ENCODE measurements at places on chromosomes 2 and 18.

DNA sequence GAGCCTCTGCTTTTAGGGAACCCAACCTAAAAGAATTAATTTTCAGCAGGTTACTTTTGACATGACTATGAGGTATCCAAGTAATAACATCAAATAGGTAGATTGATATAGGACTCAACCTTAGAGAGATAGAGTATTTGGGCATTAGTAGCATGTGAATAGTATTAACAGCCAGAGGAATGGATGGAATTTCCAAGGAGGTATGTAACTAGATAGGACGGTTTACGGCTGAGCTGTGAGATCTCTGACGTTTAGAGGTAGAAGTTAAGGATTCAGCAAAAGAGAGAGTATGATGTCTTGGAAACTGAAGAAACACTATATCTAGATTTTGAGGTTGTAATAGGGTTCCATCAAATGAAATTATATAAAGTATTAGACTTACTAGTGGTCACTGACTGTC, 70.3 kb downstream of the HNMT start:
- DNase-seq: no peak

DNA sequence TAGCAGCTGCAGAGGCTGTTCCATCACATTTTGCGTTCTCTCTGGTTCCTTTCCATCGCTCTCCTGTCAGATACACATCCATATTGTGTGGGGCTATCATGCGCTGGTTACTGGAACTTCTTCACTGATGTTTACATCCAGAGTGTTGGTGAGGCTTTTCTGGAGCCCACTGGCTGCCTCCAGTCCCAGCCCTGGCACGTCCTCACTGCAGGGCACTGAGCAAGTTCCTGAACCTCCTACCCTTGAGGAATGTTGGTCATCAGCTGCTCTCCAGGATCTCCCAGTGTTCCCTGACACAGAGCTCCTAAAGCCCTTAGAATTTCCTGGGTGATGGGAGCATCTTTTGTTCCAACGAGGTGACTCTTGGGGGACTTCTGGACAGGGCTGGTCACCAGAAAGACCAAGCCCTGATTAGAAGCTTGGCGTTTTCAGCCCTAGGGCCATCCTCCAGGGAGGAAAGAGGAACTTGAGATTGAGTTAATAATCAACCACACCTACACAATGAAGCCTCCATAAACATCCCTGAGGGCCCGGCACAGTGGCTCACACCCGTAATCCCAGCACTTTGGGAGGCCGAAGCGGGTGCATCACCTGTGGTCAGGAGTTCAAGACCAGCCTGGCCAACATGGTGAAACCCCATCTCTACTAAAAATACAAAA, 81.3 kb downstream of the TFCP2L1 start:
- no peak for DNase-seq

- DNase-seq: no peak
Observed at GRCh38 chr2:62216616-62217015, 20.7 kb downstream of the B3GNT2 start.

DNA sequence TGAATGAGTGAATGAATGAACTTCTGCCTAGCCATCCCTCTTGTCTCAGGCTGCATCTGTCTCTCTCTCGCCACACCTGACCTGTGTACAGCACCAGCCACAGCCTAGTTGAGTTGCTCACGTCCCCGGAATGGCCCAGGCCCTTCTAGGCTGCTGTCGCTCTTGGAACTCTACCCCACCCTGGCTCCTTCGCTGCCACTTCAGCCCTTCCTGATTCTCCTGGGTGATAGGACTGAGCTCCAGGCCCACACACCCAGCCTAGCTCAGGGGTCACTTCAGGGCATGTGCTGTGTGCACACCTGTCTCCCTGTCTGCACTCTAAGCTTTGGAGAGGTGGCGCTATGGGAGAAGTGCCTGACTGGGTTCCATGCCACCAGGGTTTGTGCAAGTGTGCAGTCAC, 236.6 kb downstream of the GLI2 start:
- DNase-seq: no peak

GRCh38 chr18:8699948-8700347, 5.4 kb upstream of the MTCL1 start:
- no peak for DNase-seq

DNA sequence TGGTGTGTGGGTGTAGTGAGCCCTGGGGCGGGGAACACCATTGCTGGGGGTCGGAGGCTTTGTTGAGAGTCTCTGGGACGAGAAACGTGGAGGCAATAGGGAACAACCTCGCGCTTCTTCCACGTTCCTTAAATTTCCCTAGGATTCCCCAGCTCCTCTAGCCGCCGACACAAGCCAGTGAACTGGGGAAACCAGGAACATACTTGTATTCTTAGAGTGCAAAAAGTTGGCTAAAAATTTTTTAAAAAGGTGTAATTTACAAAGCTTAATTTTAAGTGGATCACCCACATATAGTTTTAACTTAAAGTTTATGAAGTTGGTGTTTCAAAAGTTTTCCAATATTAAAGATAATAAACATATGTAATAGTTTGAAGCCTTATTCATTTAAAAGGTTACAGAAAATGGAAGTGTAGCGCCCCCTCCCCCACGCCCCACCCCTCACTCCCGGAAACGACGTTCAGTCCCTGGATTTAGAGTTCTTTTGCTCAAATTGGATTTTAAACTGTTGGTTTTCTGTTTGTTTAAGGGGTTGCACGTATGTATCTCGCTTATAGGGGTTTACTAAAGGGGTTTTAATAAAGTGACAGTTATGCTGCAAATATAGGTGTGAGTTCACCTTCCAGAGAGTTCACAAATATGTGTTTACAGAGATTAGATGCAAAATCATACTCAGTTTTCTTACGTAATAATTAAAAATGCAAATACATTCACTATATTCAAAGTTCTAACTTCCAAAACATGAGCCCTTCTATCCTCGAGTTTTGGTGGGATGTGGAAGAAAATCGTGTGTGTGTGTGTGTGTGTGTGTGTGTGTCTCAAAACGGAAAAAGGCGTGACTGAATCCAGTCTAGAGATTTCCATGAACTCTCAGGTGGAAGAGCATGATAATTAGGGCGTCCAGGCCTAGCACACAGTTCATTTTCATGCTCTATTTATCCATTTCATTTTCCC, 872 bp downstream of the DSG2 start:
- no peak for DNase-seq

- DNase-seq: no peak
Observed at GRCh38 chr2:31384771-31385276, 29.7 kb downstream of the XDH start.

DNA sequence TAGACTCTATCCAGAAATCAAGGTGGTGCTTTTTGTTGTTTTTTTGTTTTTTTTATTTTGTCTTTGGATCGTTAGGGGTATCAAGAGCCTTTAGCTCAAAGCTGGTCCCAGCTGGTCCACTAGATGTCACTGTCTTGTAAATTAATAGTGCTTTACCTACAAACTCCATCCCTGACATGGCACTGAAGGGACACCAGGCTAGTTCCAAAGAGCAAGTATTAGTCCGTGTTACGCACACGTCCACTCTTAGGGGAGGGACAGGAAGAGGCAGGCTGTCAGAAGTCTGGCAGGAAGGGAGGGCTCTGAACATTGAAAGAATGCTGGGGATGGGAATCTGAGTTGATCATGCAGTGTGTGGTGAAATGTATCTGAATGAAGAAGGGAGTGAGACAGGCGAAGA, 85.9 kb upstream of the CCBE1 start:
- DNase-seq: no peak

DNA sequence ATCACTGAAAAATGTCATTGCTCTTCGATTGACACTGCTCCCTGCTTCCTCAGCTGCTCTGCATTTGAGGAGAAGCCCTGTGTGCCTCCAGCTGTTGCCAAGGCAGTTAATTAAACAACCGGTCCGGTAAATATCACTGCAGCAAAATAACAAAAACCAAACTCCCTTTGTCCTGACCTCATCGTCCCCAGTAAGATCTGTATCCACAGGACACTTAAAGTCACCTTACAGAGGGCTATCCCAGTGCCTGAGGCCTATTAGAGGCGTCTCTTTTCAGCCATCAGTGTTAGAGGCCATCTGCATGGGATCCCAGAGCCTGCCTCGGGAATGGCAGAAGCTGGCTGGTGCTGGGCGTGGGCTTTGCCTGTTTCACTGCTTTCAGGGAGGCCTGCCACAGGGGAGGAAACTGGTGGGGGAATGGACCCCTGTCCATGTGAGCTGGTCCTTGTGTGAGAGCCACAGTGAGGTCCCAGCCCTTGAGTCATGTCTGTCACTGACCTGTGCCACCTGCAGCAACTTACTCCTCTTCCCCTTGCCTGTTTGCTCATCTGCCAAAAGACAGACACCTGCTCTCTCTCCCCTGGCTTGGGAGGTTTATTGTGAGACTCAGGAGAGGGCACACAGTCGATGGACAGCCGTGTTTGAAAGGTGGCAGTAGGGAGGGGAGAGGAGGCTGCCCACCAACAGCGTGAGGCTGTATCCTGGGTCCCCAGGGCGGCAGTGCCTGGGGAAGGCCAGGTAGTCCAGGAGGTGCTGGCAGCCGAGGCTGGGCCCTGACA, 117.7 kb upstream of the MCFD2 start:
- no peak for DNase-seq

DNA sequence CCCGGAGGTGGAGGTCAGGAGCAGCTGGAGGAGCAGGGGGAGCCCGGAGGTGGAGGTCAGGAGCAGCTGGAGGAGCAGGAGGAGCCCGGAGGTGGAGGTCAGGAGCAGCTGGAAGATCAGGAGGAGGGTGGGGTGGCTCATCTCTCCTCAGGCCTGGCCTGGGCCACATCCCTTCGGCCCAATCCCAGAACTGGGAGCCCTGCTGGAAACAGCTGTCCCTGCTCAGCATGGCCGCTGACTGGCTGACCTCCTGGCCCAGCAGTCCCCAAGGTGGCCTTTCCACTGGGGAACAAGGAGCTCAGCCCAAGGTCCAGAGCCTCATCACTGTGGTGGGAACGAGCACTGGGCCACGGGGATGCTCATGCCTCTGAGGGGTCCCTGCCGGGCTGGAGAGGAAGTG, 66.6 kb upstream of the LAPTM4A start:
- DNase-seq: no peak

DNA sequence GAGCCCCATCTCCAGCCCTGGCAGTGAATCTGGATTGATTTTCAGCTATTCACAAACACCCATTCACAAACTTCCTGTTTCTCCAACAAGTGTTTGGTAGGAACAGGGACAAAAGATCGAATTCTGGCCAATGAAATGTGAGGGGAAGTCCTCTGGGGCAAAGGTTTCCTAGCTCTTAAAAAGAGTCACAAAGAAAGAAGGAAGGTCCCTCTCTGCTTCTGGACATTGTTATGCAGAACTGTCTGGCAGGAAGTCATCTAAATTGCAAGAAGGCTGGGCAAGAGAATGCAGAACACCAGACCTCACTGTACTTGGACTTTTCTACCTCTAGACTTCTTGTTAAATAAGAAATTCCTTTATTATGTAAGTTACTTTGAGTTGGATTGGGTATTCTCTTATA, 137.3 kb downstream of the CCDC148 start:
- DNase-seq: no peak

DNA sequence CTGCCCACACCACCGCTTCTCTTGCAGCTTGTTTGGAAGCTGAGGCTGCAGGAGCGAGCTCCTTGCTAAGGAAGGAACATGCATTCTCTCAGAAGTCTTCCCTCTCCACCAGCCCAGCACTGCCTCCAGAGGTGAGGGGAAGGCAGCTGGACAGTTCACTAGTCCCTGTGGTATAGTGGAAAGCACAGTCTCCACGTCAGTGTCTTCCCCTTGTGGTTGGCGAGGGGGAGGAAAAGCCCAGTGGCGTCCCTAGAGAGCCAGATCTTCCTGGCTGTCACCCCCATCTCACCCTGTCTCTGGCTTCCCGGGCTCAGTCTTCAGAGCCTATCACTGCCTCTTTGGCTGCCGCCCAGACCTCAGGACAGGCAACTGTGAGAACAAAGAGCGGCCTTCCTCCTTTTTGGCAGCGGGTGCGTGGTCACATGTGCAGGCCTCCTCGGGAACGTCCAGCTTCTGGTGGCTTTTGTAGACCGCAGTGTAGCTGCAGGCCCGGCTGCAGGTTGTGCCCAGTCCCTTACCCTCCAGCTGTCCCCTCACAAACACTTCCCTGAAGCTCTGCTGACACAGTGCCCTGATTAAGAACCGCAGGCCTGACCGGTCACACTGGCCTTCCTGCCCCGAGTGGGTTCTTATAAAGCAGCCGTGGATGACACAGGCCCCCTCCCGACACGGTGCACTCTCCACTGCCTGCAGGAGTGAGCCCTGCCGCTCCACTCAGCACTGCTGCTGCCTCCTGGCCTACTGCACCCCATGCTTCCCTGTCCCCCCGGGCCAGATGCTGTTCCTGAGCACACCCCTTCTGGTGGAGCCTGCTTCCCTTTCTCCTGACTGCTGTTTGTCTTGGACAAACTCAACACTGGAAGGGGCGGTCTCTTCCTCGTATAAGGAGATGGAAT, 90.9 kb downstream of the RNF144A start:
- no peak for DNase-seq

DNA sequence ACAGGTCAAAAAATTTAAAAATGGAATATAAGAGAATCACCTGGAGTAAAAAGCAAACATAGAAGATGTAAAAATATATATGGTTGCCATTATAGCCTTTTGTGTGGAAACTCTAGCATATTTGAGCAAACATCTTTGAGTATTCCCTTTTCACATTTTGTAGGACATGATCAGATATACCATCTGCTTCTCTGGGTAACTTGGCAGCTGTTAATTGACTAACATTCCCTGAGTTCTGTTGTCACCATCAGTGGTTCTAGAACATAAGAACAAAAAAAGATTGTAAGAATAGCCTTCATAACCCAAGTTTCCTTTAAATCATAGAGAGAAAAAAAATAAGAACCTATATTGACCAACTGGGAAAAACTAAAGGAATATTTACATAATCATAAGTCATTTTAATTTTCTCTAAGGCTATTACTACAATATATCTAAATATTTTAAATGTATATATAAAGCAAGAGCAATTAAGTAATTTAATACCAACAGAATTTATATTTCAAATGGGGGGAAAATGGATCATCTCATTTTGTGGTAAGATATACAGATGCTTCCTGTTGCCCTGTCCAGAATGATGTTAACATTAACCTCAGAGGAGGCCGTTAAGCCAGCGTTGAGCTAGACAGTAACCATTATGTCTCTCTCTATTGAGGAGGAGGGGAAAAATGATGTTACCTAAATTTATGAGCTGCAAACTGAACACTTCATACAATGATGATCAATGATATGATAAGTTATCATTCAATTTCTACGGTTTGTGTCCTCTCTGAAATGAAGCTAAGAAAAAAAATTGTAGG, 9.8 kb upstream of the INO80D start:
- no peak for DNase-seq

- no peak for DNase-seq
Observed at GRCh38 chr2:74091391-74091790, 56.3 kb downstream of the BOLA3 start.

DNA sequence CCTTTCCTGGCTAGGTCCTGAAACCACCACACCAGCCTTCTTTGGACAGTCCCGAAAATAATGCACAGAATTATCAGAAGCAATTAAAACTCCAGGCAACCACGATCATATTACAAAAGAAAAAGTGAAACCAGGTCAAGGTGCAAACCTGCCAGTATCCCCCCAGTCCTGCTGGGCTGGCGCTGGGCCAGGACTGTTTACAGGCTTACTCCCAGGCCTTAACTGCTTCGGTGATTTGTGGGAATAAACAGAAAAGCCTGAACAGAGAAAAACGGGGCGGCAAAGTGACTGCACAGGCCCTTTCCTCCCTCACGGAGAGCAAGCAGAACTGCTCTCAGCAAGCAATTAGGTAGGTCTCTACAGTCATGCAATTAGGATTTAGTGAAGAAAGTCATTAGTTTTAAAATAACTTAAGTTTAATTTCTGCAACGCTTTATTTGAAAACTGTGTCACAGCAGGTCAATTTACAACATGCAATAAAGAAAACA, 1.3 kb downstream of the HDAC4 start:
- DNase-seq: no peak

All from activated CD4-positive, CD25-positive, alpha-beta regulatory T cell treated with anti-CD3 and anti-CD28 coated beads, Interleukin-2, amount 50 U/mL, for 72 hours (primary cell).